ENCODE measurements at places on chromosomes 13 and 19.

- no peak for DNase-seq
Measured at GRCh38 chr19:23526302-23526701, 131.0 kb upstream of the ZNF91 start.

GRCh38 chr19:18833141-18833476 lies 1.4 kb downstream of the UPF1 start:
- DNase-seq: no peak

DNA sequence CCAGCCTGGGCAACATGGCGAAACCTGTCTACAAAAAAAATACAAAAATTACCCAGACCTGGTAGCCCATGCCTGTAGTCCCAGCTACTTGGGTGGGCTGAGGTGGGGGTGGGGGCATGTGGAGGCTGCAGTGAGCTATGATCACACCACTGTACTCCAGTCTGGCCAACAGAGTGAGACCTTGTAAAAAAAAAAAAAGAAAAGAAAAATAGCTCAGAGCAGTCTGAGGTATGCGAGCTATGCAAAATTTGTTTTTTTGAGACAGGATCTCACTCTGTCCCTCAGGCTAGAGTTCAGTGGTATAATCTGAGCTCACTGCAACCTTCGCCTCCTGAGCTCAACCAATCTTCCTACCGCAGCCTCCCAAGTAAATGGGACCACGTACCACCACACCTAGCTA lies 7.1 kb upstream of the TOMM40 start:
- DNase-seq: no peak

- DNase-seq: no peak
Measured at GRCh38 chr13:34878329-34878728, 63.7 kb upstream of the NBEA start.

DNA sequence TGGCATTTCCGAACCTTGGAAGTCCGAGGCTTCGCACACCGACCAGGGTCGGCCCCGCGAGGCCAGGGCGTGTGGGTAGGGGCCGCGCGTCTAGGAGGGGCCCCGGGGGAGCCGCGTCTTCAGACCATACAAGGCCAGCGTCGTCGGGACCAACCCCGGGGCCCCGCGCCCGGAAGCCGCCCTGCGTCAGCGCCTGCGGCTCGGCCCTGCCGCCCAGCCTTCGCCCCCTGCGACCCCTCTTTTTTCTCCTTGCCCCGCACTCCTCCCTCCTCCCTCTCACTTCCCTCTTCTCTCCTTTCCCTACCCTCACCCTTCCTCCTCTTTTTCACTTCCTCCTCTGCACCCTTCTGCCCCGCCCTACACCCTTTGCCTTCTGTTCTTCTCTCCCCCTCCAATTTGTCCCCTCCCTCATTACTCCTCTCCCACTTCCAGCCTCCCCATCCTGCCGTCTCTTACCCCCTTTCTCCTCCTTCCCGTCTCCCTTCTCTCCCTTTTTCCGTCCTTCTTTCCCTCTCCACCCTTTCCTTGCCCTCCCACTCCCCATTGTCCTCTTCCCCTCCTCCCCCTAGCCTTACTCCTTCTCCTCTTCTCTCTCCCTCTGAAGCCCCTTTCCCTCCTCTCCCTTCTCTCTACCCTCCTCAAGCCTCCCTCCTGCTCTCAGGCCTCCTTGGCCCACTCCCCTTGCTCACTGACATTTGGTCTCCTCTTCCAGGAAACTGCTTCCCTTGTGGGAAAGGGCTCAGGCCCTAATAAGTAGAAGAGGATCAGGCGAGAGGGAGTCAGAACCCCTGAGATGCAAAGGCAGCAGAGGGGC lies 2.2 kb upstream of the PLEKHG2 start:
- no peak for DNase-seq

- DNase-seq: peak; percentile 69
Measured at GRCh38 chr19:41887711-41888382, 4.9 kb downstream of the ARHGEF1 start.

DNA sequence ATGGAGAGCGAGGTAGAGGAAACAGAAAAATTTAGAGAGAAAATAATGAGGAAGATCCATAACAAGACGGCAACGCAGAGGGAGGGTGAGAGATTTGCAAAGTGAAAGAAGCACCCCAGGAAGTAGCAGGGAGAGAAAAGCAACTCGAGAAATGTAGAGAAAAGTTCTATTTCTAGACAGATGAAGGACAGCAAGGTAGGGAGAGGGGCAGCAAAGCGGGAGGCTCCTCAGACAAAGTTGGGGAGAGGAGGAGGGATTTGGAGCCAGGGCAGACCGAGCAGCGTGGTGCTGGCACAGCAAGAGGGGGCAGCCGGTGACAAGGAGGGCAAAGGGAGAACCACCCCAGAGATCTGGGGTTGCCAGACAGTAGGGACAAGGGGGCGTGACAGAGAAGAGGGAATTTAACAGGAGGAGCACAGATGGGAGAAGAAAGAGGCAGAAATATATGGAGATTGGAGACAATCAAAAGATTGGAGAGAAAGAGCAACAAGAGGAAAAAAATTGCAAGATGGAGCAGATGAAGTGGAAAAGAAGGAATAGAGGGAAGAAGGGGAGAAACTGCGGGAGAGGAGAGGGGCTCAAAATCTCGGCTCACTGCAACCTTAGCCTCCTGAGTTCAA lies 989 bp downstream of the ZNF766 start:
- DNase-seq: no peak

- no peak for DNase-seq
Measured at GRCh38 chr19:2455851-2456570, 748 bp downstream of the LMNB2 start.

GRCh38 chr19:35545855-35546381 lies 492 bp downstream of the TMEM147 start:
- DNase-seq: peak; percentile 11

Data from stimulated activated CD8-positive, alpha-beta memory T cell treated with anti-CD3 and anti-CD28 coated beads, Interleukin-15, amount 100 ng/mL, for 1 hour (primary cell).